DMS53 (cell line): ENCODE measurements at places on chromosomes 7 and 10.

DNA sequence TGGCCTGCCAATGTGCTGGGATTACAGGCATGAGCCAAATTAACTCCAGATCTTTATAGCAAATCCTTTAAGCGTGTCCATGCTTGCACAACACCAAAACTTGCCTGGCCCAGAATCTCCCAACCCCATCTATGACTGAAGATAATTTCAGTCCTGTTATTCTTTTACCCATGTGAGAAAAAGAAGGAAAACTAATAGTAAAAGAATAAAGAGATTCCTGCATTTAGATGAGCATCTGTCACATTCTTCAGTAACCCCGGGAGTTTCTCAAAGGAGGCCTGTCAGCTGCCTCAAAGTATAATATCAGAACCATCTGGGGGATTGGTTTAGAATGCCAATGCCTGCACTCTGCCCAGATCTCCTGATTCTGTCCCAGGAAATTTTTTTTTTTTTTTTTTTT lies 158.1 kb upstream of the KMT2E start:
- no peak for DNase-seq

- DNase-seq = no peak
These were observed 501.1 kb upstream of the NRP1 start for GRCh38 chr10:33835556-33835955.

- no peak for DNase-seq
These were observed 114.5 kb downstream of the GRID1 start for GRCh38 chr10:86252079-86252478.

GRCh38 chr7:11612737-11613136 lies 219.3 kb downstream of the THSD7A start:
- no peak for DNase-seq

- DNase-seq = no peak
These were observed 91.3 kb downstream of the PDGFA start for GRCh38 chr7:428387-428786.

- DNase-seq = no peak
These were observed 71.8 kb upstream of the GSDME start for GRCh38 chr7:24828891-24829661.

- DNase-seq = peak; percentile 27
These were observed 53.6 kb downstream of the ADRA2A start for GRCh38 chr10:111130471-111130870.

- DNase-seq = no peak
These were observed 45.0 kb downstream of the VWDE start for GRCh38 chr7:12358694-12359093.

DNA sequence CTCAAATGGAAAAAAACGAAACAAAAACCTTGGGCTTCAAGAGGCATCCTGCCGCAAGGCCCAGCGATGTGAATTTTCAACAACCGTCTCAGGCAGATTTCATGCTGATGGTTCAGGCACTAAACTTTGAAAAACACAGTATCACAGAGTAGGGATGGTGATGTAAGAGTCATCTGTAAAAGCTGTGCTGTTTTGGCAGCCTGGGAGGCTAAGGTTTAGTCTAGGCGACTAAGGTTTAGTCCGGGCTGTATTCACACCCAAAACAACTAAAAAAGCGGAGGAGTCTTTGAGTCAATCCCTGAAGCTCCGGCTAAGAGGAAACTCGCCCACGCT lies 420 bp upstream of the MINPP1 start:
- no peak for DNase-seq

DNA sequence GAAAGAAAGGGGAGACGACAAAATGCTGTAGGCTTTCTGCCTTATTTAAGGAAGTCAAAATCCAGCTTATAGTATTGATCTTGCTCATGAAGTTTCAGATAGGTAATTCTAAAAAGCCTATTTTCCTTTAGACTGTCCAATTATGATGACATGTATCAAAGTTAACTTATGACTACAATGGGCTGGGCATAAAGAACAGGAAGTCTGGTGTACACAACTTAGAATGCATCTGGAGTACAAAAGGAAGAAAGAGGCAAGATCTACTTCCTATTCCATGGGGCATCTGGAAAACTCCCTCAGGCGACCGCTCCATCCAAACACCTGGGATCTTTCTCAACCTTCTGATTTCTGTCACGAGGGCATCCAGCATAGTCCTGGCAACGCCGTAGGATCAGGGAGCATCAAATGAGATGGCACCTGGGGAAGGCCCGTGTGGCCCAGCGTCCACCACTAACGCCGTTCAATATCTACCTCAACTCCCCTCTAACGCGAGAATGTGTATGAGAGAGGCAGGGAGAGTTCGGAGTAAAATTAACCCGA lies 512 bp downstream of the FAM24B start:
- DNase-seq = peak; percentile 81

DNA sequence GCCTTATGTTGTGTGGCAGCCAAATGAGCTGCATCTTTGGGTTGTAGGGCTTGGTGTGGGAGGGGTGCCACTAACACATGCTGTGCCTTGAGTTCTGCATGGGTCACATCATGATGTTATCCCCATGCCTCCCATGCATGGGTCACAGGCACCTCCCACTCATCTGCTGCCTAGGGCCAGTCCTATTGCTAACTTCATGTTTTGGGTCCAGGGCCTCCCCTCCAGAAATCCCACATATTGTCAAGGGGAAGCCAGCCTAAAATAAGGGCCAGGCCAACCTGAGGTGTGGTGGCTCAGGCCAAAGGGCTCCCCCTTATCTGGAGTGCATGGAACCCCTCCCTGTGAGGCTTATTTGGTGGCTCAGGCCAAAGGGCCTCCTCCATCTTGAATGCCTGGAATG lies 299.0 kb downstream of the RPS24 start:
- DNase-seq = no peak

- peak; percentile 38 for DNase-seq
These were observed 41.9 kb downstream of the DGKI start for GRCh38 chr7:137804836-137805235.

DNA sequence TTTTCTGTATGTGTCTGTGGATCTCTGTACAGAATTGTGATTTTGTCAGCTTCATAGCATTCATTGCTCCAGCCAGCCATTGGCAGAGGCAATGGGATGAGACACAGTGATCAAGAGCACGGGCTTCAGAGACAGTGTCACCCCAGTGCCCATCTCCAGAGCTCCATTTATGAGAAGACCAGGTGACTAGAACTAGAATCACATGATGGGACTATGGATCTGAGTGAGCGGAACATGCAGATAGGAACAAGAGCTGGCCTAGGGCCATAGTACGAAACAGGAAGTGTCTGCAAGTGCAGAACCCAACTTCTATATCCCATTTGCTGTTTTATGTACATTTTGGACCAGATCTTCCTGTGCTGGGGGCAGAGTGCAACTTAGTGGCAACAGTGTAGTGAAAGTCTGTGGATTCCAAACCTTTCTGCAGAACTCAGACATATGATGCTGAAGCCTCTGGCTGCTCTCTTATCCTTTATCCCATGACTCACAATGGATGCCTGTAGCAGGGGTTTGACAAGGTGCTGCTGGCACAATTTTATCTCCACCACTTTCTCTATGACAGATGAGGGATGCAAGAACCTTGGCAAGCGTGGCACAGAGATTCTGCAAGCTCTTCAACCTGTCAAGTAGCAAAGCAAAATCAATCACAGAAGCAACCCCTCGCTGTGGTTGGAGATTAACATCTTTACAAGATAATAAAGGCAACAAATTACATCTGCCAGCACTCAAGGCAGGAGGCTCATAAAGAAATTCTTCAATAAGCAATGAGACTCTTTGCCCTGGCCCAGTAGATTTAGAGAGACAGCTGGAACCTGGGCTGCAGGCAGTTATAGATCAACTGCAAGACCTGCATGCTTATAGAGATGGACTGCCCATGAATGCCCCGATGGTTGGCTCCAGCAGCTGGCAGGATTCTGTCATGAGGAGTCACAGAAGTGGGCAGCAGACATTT lies 681.3 kb downstream of the TNS3 start:
- no peak for DNase-seq
